ENCODE measurements at places on chromosomes 3 and 15. TPM values are rescaled to one million over a fixed set of nuclear protein-coding genes. Genes with fewer than 3 reads are reported as not detected.

DNA sequence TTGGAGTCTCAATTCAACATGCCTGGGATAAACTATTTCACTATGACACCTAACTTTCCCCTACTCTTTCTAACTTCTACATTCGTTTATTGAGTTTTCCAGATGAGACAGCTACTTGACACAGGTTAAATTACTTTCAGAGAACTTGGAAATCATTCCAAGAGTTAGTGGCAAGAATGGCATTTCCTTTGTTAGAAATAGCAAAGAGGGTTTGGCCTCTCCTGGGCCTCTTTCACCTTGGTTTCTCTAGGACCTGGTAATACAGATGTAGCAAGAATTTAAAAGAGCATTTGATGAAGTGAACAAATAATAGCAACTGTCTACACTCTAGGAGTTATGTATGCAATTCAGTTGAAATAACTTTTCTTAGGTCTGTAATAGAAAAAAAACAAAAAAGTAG is 748.9 kb downstream of the MECOM start:
- DNase-seq, result no peak

The PARP15 gene
- 2.8 TPM for polyA plus RNA-seq

DNA sequence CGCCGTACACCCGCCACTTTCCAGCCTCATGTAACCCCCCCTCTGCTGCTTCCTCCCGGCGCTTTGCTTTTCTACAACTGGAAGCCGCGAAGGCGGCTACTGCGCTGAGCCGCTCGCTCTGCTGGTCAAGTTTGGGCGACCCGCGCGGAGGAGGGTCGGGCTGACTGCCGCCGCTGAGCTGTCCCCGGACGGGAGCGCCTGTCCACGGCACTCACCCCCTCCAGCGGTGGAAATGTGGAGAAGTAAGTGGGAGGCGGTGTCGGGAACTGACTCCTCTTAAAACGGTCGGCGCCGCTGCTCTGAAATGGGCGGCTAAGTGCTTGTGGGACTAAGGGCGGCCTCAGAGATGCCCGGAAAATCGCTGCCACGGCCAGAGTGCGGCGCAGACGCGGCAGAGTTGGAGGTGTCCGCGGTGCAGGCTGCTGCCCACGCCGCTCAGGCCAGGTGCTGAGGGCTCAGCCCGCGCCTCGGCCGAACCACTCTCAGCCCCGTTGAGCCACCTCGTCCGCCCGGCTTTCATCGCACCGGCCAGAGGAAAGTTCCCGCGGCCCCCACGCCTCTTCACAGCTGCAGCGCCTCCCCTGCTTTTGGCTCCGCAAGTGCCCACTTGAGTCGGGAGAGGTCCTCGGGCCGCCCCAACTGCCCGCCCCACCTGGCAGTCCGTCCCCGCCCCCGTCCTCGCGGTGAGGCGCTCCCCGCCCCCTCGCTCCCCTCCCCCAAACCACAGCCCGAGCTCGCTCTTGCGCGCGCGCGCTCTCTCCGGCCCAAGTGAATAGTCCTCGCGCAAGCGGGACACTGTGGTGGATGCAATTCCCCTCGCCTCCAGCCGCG is at the start of gene EPHA6:
Gene EPHA6, plus strand, starts transcription at position 775 of the 831 bp plus-strand sequence.
- peak; percentile 50 for DNase-seq

The MYZAP gene
- 2.7 TPM for polyA plus RNA-seq

- DNase-seq, result peak; percentile 81
Observed at GRCh38 chr15:44711743-44712345, 527 bp downstream of the B2M start.

DNA sequence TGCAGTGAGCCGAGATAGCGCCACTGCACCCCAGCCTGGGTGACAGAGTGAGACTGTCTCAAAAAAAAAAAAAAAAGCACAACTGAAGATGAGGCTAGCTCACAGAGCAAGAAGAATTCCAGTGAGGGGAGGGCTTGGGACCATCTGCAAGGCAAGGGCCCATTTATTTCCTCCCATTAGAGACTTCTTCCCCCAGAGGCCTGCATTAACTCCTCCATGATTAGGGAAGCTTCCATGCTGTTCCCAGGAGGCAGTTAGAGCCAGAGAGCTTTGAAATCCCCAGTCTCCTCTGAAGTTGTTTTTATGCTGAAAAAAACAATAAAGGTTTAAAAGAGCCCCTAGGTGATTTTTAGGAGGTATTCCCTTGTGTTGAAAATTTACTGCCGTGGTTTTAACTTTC is 54.3 kb upstream of the ADCY5 start:
- DNase-seq, result no peak

DNA sequence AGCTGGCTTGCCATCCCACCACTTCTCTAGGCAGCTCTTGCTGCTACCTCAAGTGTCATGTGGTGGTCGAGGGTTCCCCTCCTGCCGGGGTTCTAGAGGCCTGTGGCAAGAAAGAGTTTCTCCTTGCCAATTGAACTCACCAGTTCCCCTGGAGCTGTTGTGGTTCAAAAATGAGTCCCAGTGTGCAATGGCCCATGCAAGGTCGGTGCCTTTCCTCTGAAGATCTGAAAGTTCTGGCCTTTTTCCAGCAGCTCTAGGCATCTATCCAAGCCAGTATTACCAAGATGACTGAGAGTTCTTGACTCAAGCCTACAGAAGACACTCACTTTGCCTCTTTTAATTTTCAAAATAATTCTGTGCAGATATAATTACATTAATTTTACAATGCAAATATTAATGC is 163.6 kb downstream of the KCNMB2 start:
- DNase-seq, result no peak

DNA sequence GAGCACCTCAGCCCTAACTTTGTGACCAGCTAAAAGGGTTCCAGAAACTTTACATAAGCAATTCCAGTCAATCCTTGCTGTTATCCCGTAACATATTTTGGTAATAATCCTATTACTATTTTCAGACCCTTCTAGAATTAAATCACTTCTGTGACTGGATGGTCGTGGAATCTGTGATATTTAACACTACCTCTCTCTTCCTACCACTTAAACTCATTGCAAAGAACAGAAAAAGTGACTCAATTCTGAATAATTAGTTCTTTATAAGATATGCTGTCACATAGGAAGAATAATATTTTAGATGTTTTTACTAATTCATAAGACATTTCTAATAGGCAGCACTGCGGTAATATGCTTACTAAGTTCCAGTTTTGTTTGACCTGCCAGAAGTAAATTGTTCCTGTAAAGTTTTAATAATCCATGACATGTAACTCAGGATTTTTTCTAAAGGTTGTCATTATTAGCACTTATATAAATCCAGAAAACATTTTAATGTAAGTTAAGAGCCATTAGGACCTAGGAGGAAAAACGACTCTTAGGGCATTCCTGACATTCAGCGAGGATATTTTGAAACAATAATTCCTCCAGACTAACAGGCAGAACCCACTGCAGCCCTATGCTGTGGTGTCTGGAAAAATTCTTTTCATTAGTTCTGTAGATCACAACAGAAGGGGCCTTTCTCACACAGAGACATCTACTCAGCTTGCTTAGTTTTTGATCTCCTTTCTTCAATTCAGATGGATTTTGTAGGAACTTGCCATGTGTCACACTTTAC is 113.3 kb upstream of the MBNL1 start:
- no peak for DNase-seq

GRCh38 chr3:169365993-169366915 is 297.3 kb downstream of the MECOM start:
- no peak for DNase-seq

The CHST13 gene
- polyA plus RNA-seq, result 0.18 TPM

The CHRD gene
- polyA plus RNA-seq, result 18.7 TPM

- DNase-seq, result no peak
Observed at GRCh38 chr3:172289583-172289982, 158.7 kb downstream of the GHSR start.

GRCh38 chr3:132180337-132180791 is 136.8 kb upstream of the ACP3 start:
- DNase-seq, result peak; percentile 6

GRCh38 chr15:57114070-57114469 is 195.6 kb downstream of the TCF12 start:
- DNase-seq, result no peak

GRCh38 chr3:72977060-72977808 is 19.4 kb upstream of the PPP4R2 start:
- no peak for DNase-seq

GRCh38 chr3:150653110-150653561 is 50.0 kb downstream of the SELENOT start:
- no peak for DNase-seq

- DNase-seq, result peak; percentile 2
Observed at GRCh38 chr3:144028798-144029411, 57.3 kb downstream of the DIPK2A start.

The CD86 gene
- 5.2 TPM for polyA plus RNA-seq

DNA sequence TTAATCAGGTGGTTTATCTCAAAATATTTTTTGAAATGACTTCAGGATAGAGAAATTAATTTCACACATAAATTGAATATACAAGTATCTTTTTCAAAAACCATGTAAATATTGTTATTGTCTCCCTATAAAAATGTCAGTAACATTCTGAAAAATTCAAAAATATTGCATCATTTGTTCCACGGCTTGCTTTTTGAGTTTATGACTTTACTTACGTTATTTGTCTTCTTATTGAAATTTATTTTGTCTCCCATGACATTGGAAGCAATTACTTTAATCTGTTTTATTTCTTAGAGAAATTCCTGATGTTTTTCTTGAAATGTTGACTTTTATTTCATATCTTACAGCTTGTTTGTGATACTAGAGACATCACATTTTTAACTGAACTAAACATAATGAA is 56.9 kb upstream of the P2RY1 start:
- no peak for DNase-seq

GRCh38 chr3:44612678-44613077 is 12.2 kb upstream of the ZNF197 start:
- no peak for DNase-seq

DNA sequence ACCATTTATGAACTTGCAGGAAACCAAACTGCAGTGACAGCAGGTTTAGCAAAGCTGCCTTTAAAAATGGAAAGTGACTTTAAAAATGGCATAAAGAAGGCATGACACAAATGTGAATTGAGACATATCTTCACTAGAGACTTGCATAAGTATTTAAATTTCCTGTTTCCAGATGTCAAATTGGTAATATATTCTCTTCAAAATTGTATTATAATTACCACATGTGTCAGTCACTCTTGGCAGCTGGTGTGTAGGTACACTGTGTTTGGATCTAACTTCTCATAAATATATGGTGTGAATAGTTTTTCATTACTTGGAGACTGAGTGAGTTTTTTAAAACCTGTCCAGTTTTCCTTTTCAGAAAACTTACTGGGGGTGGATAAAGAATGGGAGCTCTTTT is 636.2 kb upstream of the SGO1 start:
- no peak for DNase-seq

- DNase-seq, result no peak
Observed at GRCh38 chr3:195537995-195538394, 5.1 kb downstream of the PPP1R2 start.

GRCh38 chr15:81299630-81300273 is 24.2 kb downstream of the STARD5 start:
- no peak for DNase-seq
